ENCODE measurements at places on chromosomes 3 and 15. TPM values are rescaled to one million over a fixed set of nuclear protein-coding genes. Genes with fewer than 3 reads are reported as not detected.
A peak's percentile ranks its signal among the peaks of the same experiment; 100 is the strongest.

DLEC1 gene
- total RNA-seq = 0.09 TPM

ZPLD1 gene
- total RNA-seq = not detected

KLHL6 gene
- 0.72 TPM for total RNA-seq

SLC28A1 gene
- total RNA-seq = 1.1 TPM

GP5 gene
- 0.12 TPM for total RNA-seq

DNA sequence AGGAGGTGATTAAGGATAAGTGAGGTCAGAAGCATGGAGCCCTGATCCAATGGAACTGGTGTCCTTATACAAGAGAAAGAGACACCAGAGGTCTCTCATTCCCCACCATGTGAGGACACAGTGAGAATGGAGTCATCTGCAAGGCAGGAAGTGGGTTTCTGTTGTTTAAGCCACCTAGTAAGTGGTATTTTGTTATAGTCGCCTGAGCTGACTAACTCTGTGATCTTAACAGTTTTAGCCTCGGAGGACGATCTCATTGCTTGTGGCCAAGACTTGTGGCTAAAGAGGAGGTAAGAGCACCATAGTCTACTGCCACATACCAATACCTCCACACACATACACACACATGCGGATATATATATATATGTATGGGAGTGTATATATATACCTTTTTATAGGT lies 73.8 kb downstream of the MCTP2 start:
- no peak for DNase-seq
- no peaks in the 10 kb centered on the region for H3K4me1 ChIP-seq
- H3K36me3 ChIP-seq = no peaks in the 10 kb centered on the region
- H3K27ac ChIP-seq = no peak overlapping the region

DNA sequence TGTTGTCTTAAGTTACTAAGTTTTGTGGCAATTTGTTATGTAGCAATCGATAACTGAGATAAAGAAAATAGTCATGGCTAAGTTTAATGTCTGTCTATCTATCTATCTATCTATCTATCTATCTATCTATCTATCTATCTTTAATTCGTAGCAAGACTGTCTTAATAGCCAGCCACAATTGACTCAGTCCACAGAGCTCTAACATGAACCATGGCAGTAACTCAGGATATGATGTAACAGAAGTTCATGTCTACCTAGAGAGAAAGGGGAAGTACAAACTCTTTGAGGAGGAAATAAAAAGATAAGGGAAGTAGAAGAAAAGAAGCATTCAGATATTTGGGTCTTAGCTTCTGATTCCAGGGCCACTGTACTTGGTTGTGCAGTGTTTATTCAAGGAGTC lies 61.5 kb upstream of the FNDC3B start:
- H3K27me3 ChIP-seq = no peaks in the 10 kb centered on the region
- no peaks in the 10 kb centered on the region for H3K36me3 ChIP-seq
- H3K4me3 ChIP-seq = no peak overlapping the region
- no peaks in the 10 kb centered on the region for H3K4me1 ChIP-seq
- DNase-seq = no peak

DNA sequence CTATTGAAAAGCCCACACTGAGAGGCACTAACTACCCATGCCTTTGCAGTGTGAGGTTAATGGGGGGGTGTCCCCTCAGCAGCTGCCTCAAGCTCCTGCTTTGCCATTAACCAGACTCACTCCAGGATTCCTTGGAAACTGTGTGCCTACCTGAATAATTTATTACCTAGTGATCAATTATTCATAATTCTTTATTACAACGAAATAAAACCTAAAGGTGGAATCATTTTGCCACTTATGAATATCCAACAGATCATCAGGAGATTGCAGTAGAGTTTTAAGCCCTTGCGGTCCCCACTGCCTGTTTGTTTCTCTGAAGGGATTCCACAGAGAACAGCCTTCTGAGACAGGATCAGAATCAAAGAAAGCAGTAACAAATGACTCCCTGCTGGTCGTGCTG lies 23.3 kb downstream of the NEK11 start:
- DNase-seq = no peak
- H3K36me3 ChIP-seq = no peaks in the 10 kb centered on the region
- H3K4me3 ChIP-seq = no peak overlapping the region
- H3K4me1 ChIP-seq = no peaks in the 10 kb centered on the region
- H3K27ac ChIP-seq = no peak overlapping the region

- H3K4me1 ChIP-seq = no peaks in the 10 kb centered on the region
- DNase-seq = no peak
- no peaks in the 10 kb centered on the region for H3K36me3 ChIP-seq
These were observed 899.8 kb downstream of the ROBO2 start for GRCh38 chr3:77939726-77940125.

DNA sequence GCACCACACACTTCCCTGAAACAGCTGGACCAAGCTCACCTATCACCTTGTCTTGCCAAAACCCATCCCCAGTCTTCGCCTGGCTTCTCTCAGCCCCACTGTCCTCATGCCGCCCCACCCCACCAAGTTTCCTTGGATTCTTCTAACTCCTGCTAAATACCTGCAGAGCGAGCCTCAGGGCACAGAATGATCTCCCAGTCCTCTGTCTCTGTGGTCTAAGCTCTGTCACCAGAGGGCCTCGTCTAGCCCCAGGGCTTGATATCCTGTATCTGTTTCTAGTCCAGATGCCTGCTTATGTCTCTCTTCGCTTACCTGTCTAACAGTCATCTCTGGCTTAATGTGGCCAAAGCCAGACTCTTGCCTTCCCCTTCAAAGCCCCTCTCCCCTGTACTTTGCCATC lies 9.7 kb downstream of the CCDC12 start:
- peak; percentile 22 for DNase-seq
- no peak overlapping the region for H3K27ac ChIP-seq
- H3K36me3 ChIP-seq = no peaks in the 10 kb centered on the region
- no peaks in the 10 kb centered on the region for H3K27me3 ChIP-seq
- peaks cover 70% of the 10 kb centered on the region for H3K4me1 ChIP-seq

DNA sequence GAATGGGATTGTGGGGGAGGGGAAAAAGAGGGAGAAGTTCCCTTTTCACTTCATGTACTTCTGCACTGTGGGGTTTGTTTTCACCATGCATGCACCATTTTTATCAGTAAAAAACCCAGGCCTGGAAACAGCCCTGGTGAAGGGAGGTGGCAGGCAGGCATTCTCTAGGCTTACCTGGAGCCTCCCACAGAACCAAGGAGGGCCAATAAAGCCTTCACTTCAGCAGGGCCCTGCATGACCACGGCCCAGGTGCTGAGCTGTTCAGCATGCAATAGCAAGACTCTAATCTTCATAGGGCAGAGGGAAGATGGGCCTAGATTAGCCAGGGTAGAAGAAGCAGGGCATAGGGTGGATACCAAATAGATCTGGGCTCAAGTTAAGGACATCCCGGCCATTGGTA lies 49.6 kb downstream of the SCN5A start:
- H3K4me1 ChIP-seq = no peaks in the 10 kb centered on the region
- no peak for DNase-seq
- no peak overlapping the region for H3K4me3 ChIP-seq
- H3K27ac ChIP-seq = no peak overlapping the region
- H3K36me3 ChIP-seq = peaks cover 93% of the 10 kb centered on the region

DNA sequence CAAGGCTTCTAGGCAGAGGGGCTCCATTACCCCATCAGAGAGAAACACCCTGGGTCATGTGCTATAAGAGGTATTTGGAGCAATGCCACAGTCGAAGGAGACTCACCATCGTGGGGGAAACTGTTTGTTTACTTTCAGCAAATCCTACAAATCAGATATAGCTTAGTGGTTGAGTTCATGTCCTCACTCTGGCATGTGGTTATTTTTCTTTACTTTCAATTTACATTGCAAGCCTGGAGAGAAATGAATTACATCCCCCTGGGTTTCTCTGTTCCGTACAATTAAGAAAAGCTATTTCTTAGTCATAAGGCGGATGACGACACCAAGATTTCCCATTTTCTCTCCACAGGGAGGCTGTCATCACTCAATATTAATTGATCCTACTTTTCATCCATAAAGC lies 36.9 kb downstream of the RFTN1 start:
- DNase-seq = no peak
- no peak overlapping the region for H3K4me3 ChIP-seq
- no peak overlapping the region for H3K27ac ChIP-seq
- no peaks in the 10 kb centered on the region for H3K27me3 ChIP-seq
- H3K36me3 ChIP-seq = no peaks in the 10 kb centered on the region

Data from heart left ventricle (tissue), 16 donors.